ENCODE measurements at places on chromosomes 2 and 18.

DNA sequence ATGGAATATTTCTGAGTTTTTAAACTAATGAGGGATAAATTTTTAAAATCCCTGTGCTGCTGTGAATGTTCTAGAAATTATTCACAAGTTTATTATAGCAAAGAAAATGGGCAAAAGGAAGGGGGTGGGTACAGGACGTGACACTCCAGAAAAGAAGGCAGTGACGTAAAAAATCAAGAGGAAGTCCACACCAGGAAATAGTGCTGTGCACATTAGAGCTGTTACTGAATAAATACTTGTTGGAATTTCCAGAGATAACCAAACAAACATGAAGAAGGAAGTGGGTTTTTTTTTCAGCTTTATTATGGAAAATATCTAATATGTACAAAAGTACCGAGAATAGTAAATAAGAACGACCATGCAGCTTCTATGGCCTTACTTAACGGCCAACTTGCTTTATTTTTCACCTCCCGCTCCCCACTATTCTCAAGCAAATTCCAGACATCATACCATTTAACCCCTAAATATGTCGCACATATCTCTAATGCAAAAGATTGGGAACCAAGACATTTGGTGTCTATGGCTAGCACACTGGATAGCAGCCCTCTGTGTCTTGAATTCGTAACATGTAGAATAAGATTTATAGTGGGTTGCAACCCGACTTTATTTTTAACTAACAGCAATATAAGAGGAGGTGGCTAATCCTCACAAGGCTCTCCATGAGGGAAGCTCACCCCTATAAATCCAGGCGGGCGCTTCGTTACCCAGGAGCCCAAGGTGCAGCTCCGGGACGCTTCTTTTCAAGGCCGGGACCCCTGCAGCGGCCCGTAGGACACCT is 580 bp upstream of the NDUFV2 start:
- DNase-seq = peak; percentile 51

DNA sequence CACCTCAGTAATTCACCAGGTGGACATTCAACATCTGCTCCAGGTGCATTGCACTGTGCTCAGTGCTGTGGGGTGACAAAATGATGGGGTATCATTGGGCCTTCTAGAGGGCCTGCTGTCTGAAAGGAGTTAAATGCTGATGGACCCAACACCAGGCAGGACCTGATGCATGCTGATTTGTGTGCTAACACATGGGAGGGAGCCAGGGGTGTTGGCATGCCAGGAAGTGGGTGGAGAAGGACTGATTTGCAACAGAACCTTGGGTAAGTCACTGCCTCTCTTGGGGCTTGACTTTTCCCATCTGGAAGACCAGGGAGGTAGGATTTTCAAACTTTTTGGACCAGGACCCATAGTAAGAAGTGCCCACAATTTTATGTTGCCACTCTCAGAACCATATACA is 57.9 kb upstream of the CXCR4 start:
- no peak for DNase-seq

- DNase-seq = no peak
These were observed 36.6 kb downstream of the TMEM177 start for GRCh38 chr2:119715409-119716283.

DNA sequence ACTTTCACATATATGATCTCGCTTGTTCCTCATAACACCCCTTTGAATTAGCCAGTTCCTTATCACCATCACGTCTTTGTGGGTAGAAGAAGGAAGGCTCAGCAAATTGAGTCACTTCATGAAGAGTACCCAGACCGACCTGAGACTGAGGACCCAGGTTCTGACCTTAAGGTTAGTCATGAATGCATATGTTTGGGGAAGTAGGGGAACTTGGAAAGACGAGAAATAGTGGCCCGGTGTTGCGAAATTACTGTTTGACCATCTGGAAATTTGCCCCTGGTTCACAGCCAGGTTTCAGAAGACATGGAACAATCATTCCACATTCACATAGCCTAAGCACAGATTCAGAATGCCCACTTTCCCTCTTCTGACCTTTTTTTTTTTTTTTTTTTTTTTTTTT is 59.8 kb downstream of the MEIS1 start:
- DNase-seq = no peak

GRCh38 chr18:77634494-77634893 is 384.8 kb downstream of the GALR1 start:
- no peak for DNase-seq

GRCh38 chr2:23537991-23538390 is 153.0 kb downstream of the KLHL29 start:
- no peak for DNase-seq
